Daoy (cell line): ENCODE measurements at places on chromosomes 2 and 18.

DNA sequence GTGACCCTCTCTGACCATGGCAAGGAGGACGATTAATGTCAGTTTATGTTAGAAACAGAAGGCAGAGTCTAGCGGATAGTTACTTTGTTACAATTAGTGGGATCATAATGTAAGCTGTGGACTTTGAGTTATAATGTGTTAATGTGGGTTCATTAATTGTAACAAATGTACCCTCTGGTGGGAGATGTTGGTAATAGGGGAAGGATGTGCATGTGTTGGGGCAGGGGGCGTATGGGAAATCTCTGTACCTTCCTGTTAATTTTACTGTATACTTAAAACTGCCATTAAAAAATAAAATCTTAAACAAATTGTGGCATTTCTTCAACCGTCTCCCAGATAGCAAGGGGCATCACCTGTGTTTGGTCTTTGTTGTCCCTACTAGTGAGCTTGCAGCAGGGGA, 4.8 kb downstream of the UBE2F start:
- DNase-seq = no peak

- DNase-seq = no peak
Measured at GRCh38 chr2:3130889-3131635, 246.6 kb downstream of the EIPR1 start.

DNA sequence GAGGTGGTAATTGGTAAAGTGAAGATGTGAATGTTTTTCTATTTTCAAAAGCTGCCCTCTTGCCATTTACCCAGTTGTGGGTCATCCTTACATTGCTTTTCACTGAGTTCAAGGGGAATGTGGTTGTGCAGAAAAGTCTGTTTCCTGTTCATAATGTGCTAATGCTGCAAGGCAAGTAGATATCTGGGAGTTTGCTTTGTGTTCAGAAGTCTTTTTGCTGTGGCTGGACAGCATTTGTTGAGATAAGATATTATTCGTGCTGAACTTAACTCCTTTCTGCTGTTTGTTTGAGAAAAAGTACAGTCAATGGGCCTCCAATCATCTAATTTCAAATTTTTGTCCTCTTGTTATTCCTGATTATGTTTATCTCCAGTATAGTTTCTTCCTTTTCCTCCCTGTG, 263.2 kb downstream of the LTBP1 start:
- peak; percentile 49 for DNase-seq

- no peak for DNase-seq
Measured at GRCh38 chr18:64331419-64331818, 182.5 kb upstream of the LINC00305 start.

GRCh38 chr2:30225131-30225762, 6.1 kb upstream of the LBH start:
- DNase-seq = peak; percentile 83

DNA sequence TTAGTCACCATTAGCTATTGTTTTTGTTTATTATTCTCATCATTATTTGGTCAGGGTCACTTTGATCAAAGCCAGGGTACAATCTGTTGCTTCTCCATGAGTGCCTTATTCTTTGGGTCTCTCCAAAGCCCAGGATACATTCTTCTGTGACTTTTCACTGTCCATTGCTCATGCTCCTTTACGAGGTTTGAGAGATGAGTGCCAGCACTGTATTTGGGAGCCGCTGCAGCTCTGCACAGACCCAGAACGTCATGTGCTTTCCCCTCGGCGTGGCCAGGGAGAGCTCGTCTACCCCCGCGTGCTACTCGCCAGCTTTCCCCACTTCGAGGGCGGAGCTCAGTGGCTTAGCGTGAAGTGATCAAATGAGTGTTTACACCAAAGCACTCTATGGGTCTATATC, 123.7 kb downstream of the COL6A3 start:
- peak; percentile 38 for DNase-seq

- no peak for DNase-seq
Measured at GRCh38 chr2:42092084-42092996, 44.5 kb downstream of the PKDCC start.

GRCh38 chr2:241041589-241042158, 43.3 kb downstream of the SNED1 start:
- no peak for DNase-seq

GRCh38 chr2:205367331-205367935, 314.9 kb upstream of the NRP2 start:
- no peak for DNase-seq

GRCh38 chr2:157603198-157603597, 25.5 kb downstream of the ACVR1C start:
- no peak for DNase-seq

DNA sequence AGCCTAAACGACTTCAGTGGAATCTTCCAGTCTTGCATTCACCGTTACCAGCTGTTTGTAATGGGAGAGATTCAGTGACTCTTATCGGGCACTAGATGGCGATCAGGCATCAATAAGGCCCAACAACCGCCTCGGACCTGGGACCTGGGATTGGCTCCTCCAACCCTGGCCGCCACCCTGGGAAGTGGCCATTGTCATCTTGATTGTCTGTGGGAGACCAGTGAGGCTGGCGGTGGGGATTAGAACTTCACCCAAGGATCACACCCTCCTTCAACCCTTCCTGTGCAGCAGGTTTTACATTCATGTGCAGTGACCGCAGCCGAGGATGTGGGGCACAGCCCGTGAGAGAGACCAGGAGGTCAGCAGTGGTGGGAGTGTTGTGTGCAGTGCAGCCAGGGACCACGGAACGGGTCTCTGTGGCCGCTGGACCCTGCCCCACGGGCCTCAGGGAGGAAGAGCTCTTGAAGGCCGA, 85.3 kb downstream of the SPP2 start:
- DNase-seq = peak; percentile 95

- DNase-seq = no peak
Measured at GRCh38 chr18:9866627-9867026, 19.1 kb upstream of the TXNDC2 start.

GRCh38 chr2:18503376-18504228, 56.9 kb downstream of the RDH14 start:
- DNase-seq = no peak

GRCh38 chr2:122627388-122627787, 871.9 kb downstream of the TSN start:
- DNase-seq = no peak

DNA sequence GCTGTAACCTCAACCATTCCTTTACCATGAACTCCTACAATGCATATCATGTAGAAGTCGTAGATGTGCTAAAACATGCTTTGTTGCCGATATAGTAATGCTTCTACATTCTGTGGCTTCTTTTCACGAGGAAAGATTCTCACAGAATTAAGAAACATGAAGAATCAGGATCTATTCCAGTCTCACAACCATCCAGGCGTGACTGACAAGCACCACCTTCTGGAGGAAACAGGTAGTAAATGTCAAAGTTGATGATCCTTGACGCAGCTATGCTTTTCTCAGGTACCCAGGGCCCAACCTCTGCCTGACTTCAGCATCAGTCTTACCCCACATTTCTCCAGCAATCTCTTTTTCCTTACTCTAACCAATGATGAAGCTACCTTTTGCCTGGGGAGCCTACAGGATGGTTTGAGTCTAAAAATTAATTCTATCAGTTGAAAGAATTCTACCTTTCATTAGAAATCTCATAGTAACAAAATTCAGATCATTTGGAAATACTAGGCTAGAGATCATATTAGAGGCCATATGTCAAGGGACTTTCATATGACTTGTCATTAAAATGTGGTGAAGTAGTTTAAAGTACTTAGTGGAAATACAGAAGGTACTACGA, 123.3 kb upstream of the RND3 start:
- peak; percentile 39 for DNase-seq

DNA sequence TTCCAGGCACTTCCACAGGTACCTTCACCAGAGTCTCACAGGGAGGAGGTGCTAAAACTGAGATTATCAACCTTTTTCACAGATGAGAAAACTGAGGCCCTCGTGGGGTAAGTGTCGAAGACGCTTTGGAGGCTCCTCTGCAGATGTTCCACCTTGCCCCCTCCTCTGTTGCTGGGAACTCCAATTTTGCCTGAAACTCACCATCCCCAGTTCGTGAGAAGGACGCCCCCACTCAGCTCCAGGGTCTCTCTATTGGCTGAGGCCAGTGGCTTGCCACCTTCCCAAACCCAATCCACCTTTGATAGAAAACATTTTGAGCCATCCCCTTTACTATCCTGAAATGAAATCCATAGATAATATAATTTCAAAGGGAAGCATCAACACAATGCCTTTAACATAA, 109.1 kb downstream of the CYP26B1 start:
- DNase-seq = no peak

DNA sequence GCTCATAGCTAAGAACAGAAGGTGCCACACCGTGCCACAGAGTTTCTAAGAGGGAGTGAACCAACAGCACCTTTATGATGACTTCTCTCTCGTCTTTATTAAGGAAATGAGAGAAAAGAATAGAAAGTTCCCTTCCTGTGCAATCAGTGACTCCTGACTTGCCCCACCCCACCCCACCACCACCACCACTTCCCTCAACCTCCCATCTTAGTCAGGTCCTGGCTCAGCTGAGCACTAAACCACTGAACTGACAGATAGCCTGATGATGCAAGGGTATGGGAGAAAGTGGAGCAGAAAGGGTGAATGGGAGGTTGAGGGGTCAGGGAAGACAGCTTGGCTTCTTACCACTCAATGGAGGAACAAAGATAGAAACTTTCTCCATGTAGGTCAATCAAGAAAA, 75.2 kb upstream of the RMDN2 start:
- no peak for DNase-seq
